Mesothelial cell of epicardium (in vitro differentiated cells): ENCODE measurements at places on chromosomes 5 and 9.

GRCh38 chr9:87667164-87667738, 58.7 kb upstream of the CTSL start:
- no peak for DNase-seq

DNA sequence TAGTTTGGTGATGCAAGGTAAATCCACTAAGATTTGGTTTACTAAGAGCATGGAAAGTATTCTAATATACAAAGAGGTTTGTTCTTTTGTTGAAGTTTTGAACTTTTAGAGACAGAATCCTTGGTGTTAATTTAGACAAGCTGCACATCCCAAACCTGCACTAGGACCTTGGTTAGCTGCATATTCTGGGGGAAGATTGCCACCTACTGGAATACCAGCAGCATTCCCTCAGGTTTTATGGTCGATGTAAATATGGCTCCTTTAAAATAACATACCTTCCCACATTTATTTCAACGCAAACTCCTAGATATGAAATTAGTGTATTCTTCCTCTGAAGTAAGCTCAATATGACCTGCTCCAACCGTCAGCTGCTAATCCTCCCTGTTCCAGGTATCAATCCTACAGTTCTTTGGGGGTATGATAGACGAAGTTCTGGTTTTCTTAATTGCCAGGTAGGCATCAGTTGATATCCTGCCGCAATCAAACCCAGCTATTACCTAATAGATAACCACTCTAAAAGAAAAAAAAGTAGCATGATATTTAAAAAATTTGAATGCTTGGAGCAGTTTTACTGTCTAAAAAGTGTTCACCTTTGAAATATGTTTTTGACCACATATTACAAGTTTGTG, 624.1 kb downstream of the ISL1 start:
- no peak for DNase-seq

DNA sequence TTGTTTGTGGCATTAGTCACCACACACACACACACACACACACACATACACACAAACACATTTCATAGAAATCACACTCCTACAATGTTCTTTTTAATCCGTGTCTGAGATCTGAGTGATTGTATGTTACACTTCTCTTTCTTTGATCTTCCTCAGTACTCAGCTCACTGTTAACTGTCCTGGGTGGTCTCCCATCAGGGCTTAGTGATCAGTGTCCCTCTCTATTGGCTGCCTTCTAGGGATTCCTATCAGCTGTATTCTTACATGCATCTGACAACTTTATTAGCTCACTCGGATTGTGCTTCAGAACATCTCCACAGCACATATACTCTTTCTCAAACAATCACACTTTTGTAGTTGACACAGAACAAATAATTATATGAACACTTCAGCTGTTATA, 170.2 kb upstream of the POU5F2 start:
- DNase-seq, result no peak

- DNase-seq, result no peak
Observed at GRCh38 chr5:140420226-140420570, 18.6 kb downstream of the ANKHD1 start.

DNA sequence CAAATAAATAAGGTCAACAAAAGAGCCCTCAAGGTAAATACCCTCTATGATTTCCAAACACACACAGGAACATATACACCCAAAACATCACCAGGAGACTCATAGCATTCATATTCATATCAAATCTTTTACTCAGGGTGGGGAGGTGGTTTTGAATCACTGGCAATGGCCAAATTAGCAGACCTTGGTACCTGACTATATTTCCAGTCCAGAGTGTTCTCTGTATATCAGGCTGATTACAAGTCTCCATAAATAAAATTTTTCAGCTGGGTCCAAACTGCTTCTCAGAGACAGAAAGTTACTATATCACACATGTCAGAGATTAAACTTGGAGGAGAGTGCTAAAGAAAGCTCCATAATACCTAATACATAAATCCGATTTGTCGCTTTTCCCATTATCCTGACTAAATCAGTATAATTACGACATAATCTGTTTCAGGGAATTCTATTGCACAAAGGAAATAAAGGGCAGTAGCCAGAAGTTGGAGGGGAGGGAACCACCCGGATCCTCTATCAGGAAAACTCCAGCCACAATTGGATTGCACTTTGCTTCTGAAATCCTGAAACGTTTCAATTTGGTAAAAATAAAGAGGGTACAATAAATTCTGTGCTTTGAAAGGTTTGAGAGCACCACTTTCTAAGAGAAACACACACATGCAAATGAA, 7.0 kb upstream of the GOLGA1 start:
- no peak for DNase-seq

GRCh38 chr5:107402434-107403227, 268.1 kb downstream of the EFNA5 start:
- no peak for DNase-seq

- DNase-seq, result no peak
Observed at GRCh38 chr5:106699796-106700195, 970.9 kb downstream of the EFNA5 start.

GRCh38 chr5:152462021-152462721, 57.1 kb upstream of the NMUR2 start:
- no peak for DNase-seq

DNA sequence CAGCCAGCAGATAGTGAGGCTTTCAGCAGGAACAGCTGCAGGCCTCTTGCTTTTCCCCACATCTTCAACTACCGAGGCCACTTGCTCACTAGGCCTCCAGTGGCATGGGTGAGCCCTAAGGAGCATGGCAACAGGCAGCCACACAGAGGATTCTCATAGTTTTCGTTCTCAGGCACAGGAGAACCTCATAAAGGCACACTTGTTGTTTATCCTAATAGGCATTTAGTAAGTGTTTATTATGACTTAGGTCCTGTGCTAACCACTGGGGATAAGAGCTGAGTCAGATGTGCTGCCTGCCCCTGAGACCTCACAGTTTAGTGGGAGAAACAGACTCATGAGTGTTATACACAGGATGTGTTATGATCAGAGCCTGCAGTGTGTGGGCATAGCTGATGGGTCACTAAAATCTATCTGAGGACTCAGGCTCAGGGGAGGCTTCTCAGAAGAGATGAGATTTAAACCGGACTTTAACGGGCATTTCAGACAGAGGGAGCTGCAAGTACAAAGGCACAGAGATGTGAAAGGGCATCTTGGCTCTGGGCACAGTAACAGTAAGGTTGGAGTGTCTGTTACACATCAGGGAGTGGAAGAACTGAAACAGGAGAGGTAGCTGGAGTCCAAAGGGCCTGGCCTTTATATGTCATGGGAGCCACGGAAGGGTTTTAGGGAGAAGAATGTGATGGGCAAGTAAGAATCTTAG, 21.0 kb upstream of the HEMGN start:
- no peak for DNase-seq

DNA sequence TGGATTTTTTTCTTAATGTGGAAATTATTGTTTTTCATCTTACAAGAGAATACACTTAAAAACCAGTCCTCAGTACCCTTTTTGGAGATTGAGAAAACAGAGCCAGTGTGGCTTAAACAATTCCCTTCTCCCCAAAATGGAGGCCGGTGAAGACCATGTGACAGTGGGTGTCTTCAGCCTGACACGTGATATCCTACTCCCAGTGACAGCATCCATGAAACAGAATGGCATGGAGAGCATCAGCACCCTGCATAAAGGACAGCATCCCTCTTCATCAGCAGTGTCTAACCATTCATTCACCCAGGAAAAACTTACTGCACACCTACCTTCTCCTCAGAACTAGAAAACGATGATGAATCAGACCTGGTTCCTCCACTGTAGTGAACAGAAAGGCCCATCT, 103.4 kb upstream of the RAI14 start:
- DNase-seq, result no peak

GRCh38 chr9:130995086-130996011, 13.6 kb upstream of the LAMC3 start:
- no peak for DNase-seq

- DNase-seq, result no peak
Observed at GRCh38 chr5:10301842-10302610, 5.7 kb downstream of the CMBL start.

DNA sequence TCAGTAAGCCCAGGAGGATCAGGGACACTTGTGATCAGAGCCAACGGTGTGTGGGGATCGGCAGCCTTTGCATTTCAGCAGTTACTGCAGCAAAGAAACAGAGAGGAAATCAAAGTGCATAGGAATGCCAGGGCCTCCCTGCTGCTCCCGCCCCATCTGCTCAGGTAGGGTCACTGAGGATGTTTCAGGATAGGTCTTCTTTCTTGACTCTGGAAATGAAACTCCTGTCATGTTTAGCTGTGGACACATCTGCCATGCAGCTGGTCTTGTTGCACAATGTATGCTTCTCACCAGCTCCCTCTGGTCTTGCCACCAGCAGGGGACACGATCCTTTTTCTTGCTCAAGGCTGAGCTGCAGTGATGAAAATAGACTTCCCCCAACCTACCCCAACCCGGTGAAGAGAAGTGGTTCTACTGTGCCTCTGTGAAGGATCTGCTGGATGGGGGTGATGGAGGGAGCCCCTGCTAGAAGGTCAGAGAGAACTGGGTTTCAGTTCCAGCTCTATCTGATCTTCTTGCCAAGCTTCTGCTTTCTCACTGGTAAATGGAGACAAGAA, 185.2 kb upstream of the KLF4 start:
- no peak for DNase-seq

DNA sequence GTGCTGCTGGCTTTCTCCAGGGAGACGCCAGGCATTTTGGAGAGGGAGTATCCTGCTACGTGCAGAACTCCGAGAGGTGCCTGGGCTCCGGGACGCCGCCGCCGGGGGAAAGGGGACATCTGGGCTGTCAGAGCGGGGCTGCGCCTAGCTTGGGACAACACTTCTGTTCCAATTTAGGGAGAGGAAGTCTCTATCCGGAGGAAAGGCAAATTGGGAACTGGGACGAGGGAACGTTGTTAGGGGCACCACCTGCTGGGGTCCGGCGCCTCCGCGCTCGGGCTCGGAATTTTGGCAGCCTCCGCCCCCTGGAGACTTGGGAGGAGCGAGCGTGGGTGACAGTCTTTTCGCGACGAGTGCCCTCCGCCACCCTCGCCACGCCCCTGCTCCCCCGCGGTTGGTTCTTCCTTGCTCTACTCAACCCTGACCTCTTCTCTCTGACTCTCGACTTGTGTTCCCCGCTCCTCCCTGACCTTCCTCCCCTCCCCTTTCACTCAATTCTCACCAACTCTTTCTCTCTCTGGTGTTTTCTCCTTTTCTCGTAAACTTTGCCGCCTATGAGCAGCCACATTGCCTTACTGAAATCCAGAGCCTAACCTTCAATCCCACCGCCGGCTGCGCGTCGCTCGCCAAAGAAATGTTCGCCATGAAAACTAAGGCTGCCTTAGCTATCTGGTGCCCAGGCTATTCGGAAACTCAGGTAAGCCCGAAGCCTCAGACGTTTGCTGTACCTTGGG, 1.6 kb downstream of the TSLP start:
- no peak for DNase-seq

GRCh38 chr9:650362-650761, 191.1 kb upstream of the DMRT1 start:
- no peak for DNase-seq
